ENCODE measurements at places on chromosomes 5 and 9.

- DNase-seq, result no peak
Observed at GRCh38 chr5:171644536-171644935, 141.1 kb upstream of the SMIM23 start.

GRCh38 chr5:124703995-124704394, 42.4 kb downstream of the ZNF608 start:
- no peak for DNase-seq

DNA sequence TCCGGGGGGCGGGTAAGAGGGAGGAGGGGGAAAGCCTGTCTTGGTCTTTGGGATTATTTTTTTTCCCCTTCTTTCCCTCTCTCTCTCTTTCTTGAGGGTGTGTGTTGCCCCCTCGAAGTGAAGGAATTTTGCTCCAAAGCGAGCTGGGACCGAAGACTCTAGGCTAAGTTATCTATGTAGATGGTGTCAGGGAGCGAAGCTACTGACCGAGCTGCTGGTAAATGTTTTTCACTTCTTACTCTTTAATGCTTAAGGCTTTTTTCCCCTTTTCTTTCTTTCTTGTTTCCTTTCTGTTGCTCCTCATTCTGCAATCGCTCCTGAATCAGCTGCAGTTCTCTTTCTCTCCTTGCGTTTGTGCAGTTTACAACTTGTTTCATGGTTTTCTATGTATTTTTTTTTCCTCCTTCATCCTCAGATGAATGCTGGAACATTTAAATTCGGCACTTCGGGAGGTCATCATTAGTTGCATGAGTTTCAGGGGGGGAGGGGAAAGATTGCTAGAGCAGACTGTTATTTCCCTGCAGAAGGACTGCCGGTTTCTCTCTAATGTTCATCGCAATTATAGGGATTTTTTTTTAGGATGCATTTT, 1312.0 kb upstream of the WWC1 start:
- no peak for DNase-seq

GRCh38 chr5:38497946-38498345, 58.5 kb downstream of the LIFR start:
- no peak for DNase-seq

DNA sequence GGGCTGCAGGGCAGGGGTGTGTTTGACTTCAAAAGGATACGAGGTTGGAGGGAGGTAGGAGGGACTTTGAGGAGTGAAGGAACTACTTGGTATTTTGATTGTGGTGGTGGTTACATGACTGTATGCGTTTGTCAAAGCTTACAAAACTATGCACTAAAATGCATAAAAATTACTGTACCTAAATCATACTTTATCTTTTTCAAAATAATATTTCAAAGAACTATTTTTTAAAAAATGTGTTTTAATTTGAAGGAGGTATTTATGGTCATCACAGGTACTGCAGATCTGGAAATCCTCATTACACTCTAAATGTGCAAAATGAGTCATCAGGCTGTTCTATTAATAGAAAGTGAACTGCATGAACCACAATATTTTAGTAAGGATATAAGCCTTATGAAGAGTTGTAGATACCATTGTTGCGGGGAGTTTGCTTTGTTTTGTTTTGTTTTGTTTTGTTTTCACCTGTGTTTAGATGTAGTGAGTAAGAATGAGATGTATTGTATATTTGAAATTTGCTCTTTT, 116.9 kb downstream of the ARRDC3 start:
- DNase-seq, result no peak

- no peak for DNase-seq
Observed at GRCh38 chr5:9533096-9533495, 12.8 kb downstream of the SEMA5A start.

- no peak for DNase-seq
Observed at GRCh38 chr5:128904805-128905567, 60.3 kb upstream of the SLC27A6 start.

DNA sequence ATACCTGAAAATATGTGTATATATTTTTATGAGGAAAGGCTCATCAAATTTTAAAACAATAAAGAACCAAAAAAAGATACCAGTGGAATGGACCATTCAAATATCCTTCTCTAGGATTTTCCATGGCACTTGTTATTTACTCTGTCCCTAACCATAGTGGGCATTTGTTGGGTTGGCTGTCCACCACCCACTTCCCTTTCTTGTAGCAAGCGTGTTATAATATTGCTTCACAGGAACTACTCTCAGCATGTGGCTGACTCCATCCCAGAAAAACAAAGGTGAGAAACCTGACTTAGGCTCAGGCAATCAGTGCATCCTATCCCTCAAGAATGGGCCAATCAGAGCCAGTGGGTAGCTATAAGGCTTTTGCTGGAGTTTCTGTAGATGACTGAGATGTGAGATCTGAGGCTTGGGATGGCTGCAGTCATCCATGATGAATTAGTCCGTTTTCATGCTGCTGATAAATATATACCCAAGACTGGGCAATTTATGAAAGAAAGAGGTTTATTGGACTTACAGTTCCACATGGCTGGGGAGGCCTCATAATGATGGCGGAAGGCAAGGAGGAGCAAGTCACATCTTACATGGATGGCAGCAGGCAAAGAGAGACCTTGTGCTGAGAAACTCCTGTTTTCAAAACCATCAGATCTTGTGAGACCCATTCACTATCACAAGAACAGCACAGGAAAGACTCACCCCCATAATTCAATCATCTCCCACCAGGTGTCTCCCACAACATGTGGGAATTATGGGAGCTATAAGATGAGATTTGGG, 17.2 kb downstream of the C5orf63 start:
- DNase-seq, result no peak

DNA sequence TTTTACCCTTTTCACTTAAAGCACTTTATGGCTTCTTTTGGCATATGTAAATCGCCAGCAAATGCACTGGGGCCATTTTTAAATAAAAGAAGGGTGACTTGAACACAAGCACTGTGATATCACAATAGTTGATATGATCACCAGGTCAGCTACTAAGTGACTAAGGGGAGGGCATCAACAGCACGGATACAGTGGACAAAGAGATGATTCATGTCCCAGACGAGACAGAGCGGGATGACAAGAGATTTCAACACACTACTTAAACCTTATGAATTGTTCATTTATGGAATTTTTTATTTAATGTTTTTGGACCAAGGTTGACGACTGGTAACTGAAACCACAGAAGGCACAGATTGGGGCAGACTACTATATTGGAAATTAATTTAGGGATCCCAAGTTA, 54.1 kb downstream of the RORB start:
- DNase-seq, result no peak

DNA sequence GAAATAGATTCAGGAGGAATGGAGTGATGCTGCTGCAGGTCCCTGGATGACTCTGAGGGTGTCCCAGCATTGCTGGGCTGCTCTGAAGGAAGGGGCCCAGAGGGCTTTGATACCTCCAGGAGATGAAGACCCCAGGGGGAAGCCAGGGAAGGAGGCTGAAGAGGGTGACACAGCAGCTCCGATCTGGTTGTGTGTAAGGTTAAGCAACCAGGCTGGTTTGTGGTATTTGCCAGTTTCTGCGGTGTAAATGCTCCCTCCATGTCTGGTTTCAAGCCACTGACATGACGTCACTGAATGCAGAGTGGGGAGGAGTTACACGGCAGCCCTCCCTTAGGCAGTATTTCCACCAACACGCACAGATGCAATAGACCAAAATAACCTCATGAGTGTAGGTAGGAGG, 40.0 kb upstream of the ORM1 start:
- DNase-seq, result peak; percentile 1

GRCh38 chr5:10431415-10431814, 10.3 kb upstream of the ROPN1L start:
- DNase-seq, result no peak

GRCh38 chr5:142924135-142924883, 154.1 kb downstream of the ARHGAP26 start:
- no peak for DNase-seq

- no peak for DNase-seq
Observed at GRCh38 chr5:36277521-36278176, 24.1 kb downstream of the RANBP3L start.

DNA sequence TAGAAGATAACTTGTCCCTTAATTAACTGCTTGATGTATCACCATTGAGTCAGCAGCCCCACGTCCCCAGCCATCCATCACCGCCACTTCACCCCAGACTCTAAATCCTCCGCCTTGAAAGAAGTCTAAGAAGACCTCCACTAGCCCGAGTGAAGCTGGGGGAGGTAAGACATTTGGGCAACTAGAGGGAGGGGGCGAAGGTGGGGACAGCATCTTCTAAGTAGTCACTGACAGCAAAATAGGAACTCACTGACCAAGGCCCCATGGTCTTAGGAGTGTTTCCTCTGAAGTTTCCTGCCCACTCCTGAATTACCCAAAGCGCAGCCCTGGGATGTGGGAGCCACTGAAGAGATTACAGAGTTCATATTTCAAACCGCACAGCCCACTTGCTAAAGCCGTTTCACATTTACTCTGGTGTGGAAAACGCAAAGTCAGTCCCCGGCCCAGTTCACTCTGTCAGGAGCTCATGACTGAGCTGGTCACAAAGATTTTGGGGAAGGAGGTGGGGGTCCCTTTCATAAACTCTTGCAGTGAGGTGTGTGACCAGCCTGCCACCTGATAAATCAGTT, 107.4 kb downstream of the LHFPL2 start:
- no peak for DNase-seq

- DNase-seq, result no peak
Observed at GRCh38 chr5:95701074-95701473, 18.3 kb upstream of the SPATA9 start.

DNA sequence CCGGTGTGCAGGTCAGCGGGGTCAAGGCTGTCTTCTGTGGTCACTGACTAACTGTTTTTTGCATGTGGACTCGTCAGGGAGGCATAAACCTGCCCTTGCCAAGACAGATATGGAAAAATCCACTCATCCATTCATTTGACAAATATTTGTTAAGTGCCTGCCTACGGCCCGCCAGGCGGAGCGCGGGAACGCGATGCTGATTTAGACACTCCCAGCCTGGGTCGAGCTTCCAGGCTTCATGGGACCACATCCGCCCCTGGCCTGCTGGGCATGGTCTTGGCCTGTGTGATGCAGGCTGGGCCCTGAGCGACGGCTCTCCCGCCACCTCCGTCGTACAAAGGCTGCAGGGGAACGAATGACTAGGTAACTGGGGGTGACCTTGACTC, 18.1 kb downstream of the MYMK start:
- DNase-seq, result no peak

DNA sequence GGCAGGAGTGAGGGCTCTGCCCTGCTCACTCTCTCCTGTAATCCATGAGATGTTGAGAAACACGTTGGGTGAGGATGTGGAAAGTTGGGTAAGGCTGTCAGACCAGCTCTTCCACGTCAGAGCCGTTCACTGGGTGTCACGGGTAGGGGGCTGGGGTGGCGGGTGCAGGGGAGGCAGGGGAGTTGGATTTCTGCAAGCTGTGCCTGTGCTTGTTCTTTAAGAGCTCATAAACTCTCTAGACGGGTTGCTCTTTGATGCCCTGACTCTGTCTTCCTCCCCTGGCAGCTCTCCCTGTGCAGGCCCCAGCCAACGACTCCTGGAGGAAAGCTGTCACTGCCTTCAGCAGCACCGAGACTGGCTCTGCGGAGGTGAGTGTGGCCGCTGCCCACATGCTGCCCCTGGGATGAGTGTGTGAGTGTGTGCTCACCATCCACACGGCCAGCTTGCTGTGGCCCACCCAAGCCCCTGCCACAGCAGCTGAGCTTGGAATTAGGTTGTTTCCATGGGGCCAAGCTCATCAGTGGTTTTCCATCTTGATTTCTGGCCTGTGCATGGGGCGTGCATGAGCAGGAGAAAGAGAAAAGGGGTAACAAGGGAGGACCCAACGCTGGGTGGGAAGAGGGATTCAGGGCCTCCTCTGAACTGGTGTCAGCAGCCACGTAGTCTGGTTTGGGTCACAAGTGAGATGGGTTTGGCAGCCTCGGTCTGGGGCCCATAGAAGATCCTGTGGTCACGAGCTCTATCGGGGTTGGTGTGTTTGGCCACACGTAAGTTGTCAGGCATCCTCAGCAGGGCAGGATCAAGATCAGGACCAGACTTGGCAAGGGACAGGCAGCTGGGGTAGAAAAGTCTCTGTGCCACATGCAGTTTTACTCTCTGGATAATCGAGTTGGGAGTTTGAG, 21.0 kb upstream of the POMT1 start:
- no peak for DNase-seq

GRCh38 chr9:89941875-89942274, 337.1 kb downstream of the GADD45G start:
- DNase-seq, result peak; percentile 67

GRCh38 chr9:137266162-137266527, 11.0 kb downstream of the NELFB start:
- no peak for DNase-seq

GRCh38 chr5:76371960-76372322, 31.1 kb upstream of the IQGAP2 start:
- DNase-seq, result no peak

GRCh38 chr9:82720515-82720914, 342.4 kb downstream of the RASEF start:
- DNase-seq, result no peak

DNA sequence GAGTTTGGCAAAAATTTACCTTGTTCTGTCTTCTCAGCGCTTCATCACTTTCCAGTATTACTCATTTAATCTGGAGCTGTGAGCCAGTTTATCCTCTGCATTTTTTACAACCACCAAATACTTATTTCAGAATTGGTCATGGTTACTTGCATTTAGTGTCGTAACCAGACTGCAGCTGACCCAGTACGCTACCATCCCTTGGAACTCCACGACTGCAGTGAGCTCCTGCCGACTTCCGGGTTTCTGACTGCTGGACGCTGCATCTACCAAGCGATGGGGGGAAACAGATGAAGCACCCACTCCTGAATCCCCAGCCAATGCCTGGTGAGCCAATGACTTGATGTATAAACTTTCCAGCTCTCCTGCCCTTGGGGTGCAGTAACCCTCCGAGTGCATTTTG, 174.4 kb upstream of the PRLR start:
- DNase-seq, result no peak

- no peak for DNase-seq
Observed at GRCh38 chr5:41253109-41253508, 39.8 kb upstream of the C6 start.

DNA sequence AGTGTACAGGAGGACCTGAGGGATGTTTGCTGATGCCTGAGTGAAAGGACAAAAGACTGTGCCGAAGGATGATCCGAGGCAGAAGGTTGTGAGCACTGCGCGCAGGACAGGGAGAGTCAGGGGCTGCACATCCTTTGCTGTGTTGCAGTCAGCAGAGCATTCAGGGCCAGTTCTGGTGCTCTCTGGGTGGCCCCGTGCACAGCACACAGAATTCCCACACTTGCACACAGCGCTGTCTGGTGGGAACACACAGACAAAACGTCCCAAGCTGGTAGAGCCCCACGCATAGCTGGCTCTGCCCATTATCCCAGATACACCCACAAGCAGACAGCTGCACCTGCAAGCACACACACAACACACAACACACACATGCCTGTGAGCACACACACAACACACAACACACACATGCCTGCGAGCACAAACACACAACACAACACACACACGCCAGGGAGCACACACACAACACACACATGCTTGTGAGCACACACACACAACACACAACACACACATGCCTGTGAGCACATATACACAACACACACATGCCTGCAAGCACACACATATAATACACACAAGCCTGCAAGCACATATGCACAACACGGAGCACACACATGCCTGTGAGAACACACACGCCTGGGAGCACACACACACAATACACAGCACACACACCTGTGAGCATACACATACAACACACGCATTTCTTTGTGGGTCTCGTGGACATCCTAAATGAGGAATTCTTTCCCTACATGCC, 74.4 kb downstream of the FGF18 start:
- no peak for DNase-seq

GRCh38 chr9:77486968-77487367, 161.2 kb downstream of the GNA14 start:
- no peak for DNase-seq

- DNase-seq, result no peak
Observed at GRCh38 chr5:140182075-140182711, 7.2 kb downstream of the CYSTM1 start.

GRCh38 chr5:170315154-170315553, 17.6 kb upstream of the LCP2 start:
- DNase-seq, result no peak
